ENCODE measurements at places on chromosomes 3 and 15. TPM values are rescaled to one million over a fixed set of nuclear protein-coding genes. Genes with fewer than 3 reads are reported as not detected.

The COL6A6 gene
- total RNA-seq, result 0.11 TPM

The TM4SF1 gene
- total RNA-seq, result 287 TPM

The GNB4 gene
- total RNA-seq, result 62.5 TPM

The RNF168 gene
- total RNA-seq, result 19.0 TPM

The SENP8 gene
- 2.7 TPM for total RNA-seq

The KLHL40 gene
- total RNA-seq, result not detected

The GP5 gene
- total RNA-seq, result under 0.01 TPM

The CLDN16 gene
- not detected for total RNA-seq

The AGTR1 gene
- 0.55 TPM for total RNA-seq

The CDHR4 gene
- total RNA-seq, result 0.12 TPM

The MAP1A gene
- total RNA-seq, result 90.5 TPM

The BNC1 gene
- total RNA-seq, result 11.3 TPM

The IL12A gene
- 4.1 TPM for total RNA-seq

The PPP1R14D gene
- total RNA-seq, result not detected

The RTP1 gene
- total RNA-seq, result not detected

The TNFAIP8L3 gene
- 13.0 TPM for total RNA-seq

The C2CD4A gene
- total RNA-seq, result 0.12 TPM

The CPEB1 gene
- 35.2 TPM for total RNA-seq

The MAP6D1 gene
- total RNA-seq, result 2.5 TPM

The THBS1 gene
- total RNA-seq, result 214 TPM

The MAGI1 gene
- 19.6 TPM for total RNA-seq

The UQCRC1 gene
- 596 TPM for total RNA-seq

The PARP15 gene
- total RNA-seq, result under 0.01 TPM

The ZNF609 gene
- total RNA-seq, result 16.0 TPM

The CEP63 gene
- 22.4 TPM for total RNA-seq

The RASGRP1 gene
- total RNA-seq, result 0.22 TPM

The CCK gene
- 0.62 TPM for total RNA-seq

The ACTC1 gene
- not detected for total RNA-seq

The CYP1A1 gene
- not detected for total RNA-seq

The CCDC80 gene
- 363 TPM for total RNA-seq

The SNAPC5 gene
- total RNA-seq, result 16.0 TPM

The EPHB3 gene
- total RNA-seq, result 8.5 TPM

The LMCD1 gene
- 35.6 TPM for total RNA-seq

The CNTN3 gene
- 5.0 TPM for total RNA-seq

The ZNF502 gene
- 5.8 TPM for total RNA-seq

The ATRIP gene
- total RNA-seq, result 13.4 TPM

Data from uterine smooth muscle cell (primary cell).